Stimulated activated CD8-positive, alpha-beta memory T cell treated with anti-CD3 and anti-CD28 coated beads, Interleukin-4, amount 100 ng/mL, for 4 hours (primary cell): ENCODE measurements at places on chromosomes 4 and X.

DNA sequence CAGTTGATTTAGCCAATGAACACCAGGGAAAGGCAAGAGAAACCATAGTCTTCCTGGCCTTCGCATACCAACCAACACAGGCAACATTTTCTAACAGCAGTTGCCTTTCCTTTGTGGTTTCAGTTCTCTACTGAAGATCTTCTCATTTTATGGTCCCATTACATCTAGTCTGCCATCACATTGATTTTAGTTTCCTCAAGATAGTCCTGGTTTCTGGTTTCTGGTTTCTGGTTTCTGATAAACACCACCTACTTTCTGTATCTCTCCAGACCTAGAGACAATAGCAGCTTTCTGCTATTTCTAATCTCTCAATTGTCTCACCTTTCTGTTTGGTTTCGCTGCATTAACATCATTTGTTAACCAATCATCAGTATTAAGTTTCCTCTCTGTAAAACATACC lies 646.3 kb upstream of the SPANXN1 start:
- DNase-seq = no peak

GRCh38 chr4:141768954-141769353 lies 132.6 kb downstream of the IL15 start:
- no peak for DNase-seq

GRCh38 chrX:47831788-47832187 lies 4.9 kb upstream of the ZNF81 start:
- DNase-seq = no peak

DNA sequence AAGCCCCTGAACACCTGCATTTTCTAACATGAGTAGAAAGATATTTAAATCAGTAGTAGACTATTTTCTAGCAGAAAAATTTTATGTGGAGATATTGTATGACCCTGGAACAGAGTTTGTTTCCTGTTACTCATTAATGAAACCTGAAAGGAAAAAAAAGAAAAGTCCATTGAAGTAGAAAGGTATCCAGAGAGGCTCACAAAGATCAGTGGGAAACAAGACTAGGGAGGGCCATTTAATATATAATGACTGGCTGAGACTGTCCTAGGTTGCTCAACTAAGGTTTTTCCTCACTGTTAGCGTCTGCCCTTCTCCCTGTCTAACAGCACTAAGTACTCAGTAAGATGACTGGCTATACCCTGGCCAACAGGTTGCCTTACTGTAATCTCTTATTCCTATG lies 788.6 kb downstream of the GLUD2 start:
- no peak for DNase-seq

GRCh38 chr4:56786955-56787354 lies 34.5 kb downstream of the SPINK2 start:
- no peak for DNase-seq

- no peak for DNase-seq
These were observed 376.8 kb upstream of the ZFP42 start for GRCh38 chr4:187618701-187619281.

GRCh38 chrX:47172971-47173792 lies 20.4 kb upstream of the UBA1 start:
- no peak for DNase-seq

- DNase-seq = no peak
These were observed 150.4 kb upstream of the PCDH10 start for GRCh38 chr4:132998585-132999230.

GRCh38 chrX:153055871-153056749 lies at the start of gene PNMA3:
Gene PNMA3, plus strand, starts transcription at chrX:153056470. Its CDS starts 586 bp downstream, at chrX:153057056.
- no peak for DNase-seq

GRCh38 chr4:96543346-96543745 lies 703.5 kb downstream of the PDHA2 start:
- no peak for DNase-seq

DNA sequence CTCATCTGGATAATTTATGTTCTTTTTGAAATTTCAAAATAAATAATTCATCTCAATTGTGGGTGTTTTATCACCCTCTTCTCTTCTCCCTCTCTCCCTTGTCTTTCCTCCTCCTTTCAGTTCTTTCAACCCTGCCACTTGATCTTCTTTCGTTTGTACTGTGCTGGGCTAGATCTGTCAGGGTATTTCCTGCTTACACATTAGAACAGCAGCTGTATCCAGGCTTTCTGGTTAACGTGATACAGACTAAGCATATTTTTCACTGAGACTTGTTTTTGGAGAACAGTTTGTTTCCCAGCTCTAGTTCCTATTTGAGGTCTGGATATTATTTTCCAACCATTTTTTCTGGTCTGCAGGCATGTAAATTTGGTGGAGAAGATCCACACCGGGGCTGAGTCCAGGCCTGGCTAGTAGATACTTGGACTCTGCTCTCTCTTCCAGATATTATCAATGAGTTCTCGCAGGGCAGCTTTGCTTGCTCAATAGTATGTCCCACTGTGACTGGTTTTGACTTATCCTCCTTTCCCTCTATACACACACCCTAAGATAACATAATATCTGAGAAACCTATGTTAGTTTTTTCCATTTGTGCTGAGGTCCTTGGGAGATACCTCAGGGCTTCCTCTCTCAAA lies 1310.7 kb upstream of the TENM3 start:
- no peak for DNase-seq

GRCh38 chr4:37441231-37442061 lies 196.9 kb downstream of the NWD2 start:
- no peak for DNase-seq

DNA sequence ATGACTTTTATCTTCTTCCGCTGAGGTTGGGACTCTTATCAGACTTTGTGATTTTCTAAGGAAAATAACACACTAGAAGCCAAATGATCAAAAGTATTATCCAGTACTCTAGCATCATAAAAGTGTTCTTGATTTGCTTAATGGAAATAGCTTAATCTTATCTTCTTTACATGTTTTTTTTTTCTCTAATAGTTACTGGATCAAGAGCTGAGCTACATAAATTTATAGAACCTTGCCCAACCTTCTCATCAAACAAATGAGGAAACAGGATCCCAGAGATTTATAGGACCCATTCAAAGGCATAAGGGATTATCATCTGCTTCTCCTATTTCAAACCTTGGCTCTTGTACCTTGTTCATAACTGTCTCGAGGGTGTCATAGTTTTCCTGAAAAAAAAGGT lies 68.3 kb upstream of the WDR17 start:
- DNase-seq = no peak

GRCh38 chr4:95701500-95702170 lies 138.3 kb upstream of the PDHA2 start:
- no peak for DNase-seq

GRCh38 chrX:119107206-119107605 lies 20.4 kb downstream of the KIAA1210 start:
- DNase-seq = no peak

DNA sequence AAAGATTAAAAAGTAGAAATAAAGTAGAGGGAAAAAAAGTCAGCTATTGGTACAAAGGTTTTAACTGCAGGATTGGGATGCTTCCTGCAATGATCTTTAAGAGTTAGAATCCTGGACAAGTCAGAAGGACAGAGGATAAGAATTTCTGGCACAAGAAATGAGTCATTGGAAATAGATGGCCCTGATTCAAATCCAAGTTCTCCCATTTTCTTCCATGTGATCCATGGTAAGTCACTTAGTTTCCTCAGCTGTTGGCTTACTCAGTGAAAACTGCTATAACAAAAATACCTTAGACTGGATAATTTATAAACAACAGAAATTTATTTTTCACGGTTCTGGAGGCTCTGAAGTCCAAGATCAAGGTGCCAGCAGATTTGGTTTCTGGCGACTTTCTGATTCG lies 13.3 kb upstream of the TBC1D19 start:
- no peak for DNase-seq

DNA sequence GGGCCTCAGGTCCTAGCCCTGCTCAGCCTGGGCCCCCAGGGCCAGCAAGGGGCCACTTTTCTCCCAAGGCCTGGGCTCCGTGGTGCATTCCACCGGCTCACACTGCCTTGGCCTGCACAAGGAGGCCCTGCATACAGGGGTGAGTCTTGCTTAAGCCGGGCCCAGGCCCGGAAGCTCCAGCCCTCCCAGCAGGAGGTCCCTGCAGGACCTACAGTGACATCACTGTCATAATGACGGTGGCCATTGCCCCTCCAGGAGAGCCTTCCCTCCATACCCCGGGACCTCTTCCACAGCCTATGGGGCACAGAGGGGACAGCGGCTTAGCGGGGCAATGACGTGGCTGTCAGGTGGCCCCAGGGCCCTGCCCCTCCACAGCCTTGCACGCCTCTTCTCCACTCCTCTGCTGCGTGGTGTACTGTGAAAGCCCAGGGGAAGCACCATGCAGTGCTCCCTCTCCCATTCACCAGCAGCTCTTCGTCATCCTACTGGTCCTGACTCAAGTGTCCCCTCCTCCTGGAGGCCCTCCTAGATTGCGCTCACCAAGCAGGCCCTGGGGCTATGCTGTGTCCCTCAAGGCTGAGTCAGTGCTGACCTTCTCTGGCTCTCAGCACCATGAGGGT lies 32.3 kb upstream of the AFAP1 start:
- DNase-seq = no peak

GRCh38 chr4:178799204-178799603 lies 1357.0 kb upstream of the AGA start:
- no peak for DNase-seq

DNA sequence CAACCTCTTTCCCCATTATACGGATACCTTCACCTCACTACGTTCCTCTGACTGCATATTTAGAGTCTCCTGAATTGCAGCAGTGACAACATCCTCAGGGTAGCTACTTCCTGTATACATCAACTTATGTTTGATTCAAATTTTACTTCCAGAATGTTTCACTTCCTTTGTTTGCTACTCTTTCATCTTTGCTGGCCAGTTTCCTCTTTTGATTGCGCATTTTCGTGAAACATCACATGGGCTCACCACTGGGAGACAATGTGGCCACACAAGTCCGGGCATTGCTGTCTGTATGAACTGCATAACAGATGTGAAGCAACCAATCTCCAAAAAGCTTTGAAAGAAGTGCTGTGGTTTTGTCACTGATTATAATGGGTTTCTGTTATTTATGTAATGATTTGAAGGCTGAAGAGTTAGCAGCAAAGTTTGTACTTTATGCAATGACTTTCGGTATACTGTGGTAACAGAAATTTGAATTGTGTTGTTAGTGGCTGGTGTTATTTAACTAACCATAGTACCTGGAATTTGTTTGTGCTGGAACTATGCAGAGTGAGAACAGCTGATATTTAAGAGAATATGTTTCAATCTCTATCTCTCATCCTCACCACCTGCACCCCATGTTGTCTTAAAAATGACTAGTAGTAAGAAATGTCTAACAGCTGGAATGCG lies 7.4 kb downstream of the SNCA start:
- DNase-seq = no peak

DNA sequence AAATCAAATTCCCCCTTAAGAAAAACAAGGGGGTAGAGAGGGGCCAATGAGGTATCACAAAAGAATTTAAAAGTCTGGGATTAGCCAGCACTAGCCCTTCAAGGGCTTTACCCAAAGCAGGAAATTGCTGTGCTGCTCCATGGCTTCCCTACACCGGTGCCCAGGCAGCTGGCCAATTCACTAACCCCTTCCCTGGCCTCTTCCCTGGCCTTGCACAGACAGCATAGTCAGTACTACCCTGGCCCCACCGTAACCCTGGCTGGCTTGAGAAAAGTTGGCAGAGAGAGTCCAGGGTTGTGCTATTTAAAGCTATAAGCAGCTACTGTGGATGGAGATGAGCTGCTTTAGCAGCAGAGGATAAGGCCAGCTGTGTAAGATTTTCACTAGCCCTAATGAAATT lies 43.1 kb downstream of the ADAMTS3 start:
- DNase-seq = no peak

DNA sequence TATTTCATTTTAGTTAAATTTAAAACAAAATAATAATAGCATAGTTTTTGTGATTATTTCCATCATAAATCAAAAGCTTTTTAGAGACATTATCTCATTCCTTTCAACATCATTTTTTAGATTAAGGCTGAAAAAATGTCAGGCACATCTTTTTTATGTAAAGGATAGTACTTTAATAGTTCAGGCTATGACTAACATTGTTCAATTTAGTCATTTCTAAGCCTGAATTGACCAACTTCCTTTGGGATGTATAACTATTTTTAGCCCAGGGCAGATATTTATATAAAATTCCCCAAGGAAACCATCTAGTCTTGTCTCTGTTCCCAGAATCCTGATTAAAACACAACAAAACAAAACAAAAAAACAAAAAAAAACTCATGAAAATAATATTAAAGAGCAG lies 145.6 kb upstream of the PCDH18 start:
- DNase-seq = no peak

- no peak for DNase-seq
These were observed 66.6 kb downstream of the TBC1D9 start for GRCh38 chr4:140689623-140690022.

DNA sequence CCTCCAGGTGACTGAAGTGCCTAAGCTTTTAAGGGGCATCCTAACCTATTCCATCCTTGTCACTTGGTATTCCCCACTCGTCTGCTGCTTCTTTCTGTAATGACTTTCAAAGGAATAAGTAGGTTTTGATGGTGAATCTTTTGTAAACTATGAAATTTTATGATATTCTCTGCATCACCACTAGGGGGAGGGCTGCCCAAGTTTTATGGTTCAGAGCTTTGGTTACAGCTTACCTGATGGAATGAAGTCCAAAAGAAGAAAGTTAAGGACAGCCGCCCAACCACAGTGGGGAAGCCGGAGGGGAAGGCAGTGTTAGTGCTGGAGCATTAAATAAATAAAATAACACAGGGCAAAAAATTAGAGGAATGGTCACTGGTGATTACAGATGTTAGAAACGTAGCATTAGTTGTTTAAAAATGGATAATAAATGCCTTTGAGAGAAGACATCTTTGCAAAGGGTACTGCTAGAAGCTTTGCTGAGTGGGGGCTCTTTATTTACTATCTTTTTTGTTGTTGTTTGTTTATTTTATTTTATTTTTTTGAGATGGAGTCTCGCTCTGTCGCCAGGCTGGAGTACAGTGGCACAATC lies 204.9 kb downstream of the GBA3 start:
- no peak for DNase-seq

DNA sequence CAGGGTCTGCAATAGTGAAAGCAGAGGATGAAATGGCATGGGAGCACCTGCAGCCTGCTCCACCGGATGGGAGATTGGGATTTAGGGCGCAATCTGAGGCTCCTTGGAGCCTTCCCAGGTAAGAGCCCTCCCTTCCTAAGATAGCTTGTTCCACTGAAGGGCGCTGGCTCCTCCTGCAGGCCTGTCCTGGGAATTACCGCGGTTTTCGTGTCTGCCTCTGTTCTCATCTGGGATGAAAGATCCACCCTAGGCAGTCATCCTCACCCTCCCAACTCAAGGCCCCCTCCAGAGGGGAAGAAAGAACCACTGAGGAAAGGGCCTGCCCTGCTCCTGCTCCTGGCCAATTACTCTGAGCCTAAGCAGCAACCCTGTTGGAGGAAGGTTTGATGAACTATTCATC lies 547.5 kb downstream of the SMARCA1 start:
- no peak for DNase-seq

DNA sequence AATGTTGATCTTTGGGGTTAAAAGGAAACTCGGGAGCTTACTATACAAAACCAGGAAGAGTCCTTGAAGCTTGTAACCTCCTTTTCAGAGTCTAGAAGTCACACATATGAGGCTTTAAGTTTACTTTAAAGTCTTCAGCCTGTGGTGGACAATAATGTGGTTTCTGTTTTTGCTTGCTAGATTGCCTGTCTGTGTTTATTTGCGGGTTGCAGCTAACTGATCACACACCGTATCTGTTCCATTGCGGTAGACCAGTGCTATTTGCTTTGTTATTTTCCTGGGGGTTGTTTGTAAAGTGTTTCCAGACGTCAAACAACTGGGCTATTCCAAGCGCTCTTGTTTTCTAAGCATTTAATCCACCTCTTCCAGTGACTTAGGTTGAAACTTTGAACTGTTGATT lies 143.0 kb upstream of the GYPA start:
- DNase-seq = no peak

- DNase-seq = no peak
These were observed 397.9 kb downstream of the FAM47B start for GRCh38 chrX:35340465-35340864.

- DNase-seq = no peak
These were observed 13.3 kb upstream of the TEX13C start for GRCh38 chrX:125306335-125306866.
